ENCODE measurements at places on chromosomes 7 and 10.

DNA sequence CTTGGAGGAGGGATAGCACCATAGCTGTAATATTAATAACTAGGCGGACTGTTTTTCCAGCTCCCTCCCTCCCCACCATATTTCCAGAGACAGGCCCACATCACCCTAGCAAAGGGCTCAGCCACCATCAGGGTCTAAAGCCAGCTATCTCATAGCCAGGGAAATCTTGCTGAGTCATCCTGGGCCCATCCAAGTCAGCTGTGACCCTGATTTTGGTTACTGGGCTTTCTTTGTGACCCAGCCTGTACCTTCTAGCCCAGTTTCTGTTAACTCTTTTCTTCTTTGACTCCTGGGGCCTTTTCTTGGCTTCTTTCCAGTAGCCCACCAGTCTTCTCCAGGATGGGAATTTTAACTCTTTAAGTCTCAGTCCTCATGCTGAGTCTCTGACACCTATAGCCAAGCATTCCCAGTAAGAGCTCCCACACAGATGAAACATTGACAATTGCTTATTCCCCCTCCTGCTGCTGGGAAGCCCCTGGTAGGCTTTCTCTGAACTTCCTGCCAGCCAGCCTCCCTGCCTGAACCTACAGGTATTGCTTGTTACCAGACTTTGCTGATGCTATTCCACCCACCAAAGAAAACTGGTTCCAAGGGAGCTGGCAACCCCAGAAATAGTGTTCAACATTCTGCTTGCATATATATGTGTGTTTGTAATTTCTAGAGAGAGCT lies 34.8 kb upstream of the ADO start:
- no peak for DNase-seq

DNA sequence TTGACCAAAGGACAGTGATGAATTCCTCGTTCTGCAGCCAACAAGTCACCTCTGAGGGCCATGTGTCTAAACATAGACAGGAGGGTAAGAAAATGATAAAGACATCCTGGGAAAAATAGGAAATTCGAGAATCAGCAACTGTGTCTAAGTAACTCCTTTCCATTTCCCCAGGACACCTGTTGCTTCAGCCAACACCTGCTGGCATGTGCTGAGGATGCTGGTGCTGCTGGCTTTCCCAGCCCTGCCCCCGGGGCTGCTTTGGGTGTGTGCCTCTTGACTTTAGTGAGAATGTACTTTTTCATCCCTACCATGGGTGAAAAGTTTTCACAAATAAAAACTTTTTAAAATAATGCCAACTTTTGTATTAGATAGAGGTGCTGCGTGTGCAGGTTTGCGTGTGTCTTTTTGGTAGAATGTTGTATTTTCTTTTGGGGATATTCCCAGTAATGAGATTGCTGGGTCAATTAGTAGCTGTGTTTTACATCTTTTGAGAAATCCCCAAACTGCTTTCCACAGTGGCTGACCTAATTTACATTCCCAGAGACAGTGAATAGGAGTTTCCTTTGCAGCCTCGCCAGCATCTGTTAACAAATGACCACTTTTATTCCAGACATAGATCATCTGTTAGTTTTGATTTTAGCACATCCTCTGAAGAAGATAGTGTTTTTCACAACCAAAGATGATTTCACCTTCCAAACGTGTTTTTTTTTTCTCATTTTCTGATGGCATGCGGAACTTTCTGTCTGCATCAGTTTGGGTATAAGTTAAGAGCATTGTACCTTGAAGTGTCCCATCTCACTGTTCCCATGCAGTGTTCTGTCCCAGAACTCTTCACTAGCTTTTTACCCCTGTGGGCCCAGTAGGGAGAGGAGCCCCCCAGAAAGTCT lies 104.2 kb upstream of the ACBD5 start:
- DNase-seq: no peak

- DNase-seq: no peak
Observed at GRCh38 chr7:55092186-55092974, 73.6 kb downstream of the EGFR start.

DNA sequence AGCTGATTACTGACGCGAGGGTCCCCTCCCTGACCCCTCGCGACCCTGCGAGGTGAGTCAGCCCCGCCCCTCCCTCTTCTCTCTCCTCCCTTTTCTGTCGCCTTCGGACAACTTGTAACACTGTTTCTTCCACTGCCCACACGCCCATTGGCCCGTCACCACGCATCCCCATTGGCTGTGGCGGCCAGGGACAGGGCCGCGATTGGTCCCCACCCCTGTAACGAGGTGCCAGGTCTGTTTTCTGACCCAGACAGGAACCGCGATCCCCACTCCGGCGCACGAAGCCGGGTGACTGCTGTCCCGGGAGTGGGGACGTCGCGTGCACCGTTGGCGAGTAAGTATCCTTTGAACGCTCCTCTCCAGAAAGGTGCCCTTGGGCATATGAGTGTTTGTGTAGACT lies at the start of gene STRA8:
Gene STRA8 (plus strand): TSS at position 269 of the 400 bp plus-strand sequence. CDS start 6,687 bp downstream, outside the sequence.
- no peak for DNase-seq

DNA sequence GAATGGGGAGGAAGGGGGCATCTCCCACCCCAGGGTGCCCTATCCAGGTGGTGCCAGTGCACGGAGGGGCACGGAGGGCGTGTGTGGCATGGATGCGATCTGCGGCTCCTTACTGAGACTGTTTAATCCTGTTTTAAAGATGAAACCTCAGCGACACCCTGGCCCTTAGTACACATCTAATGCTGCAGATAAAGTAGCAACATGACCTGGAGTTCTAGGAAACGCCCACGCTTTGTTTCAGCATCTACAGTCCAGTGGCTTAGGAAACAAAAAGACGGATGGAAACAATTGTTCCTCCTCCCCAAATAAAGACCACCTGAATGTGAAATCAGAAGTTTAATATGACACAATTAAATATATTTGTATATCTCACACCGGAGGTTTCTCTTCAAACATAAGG lies 201.9 kb downstream of the DNAJB6 start:
- no peak for DNase-seq

DNA sequence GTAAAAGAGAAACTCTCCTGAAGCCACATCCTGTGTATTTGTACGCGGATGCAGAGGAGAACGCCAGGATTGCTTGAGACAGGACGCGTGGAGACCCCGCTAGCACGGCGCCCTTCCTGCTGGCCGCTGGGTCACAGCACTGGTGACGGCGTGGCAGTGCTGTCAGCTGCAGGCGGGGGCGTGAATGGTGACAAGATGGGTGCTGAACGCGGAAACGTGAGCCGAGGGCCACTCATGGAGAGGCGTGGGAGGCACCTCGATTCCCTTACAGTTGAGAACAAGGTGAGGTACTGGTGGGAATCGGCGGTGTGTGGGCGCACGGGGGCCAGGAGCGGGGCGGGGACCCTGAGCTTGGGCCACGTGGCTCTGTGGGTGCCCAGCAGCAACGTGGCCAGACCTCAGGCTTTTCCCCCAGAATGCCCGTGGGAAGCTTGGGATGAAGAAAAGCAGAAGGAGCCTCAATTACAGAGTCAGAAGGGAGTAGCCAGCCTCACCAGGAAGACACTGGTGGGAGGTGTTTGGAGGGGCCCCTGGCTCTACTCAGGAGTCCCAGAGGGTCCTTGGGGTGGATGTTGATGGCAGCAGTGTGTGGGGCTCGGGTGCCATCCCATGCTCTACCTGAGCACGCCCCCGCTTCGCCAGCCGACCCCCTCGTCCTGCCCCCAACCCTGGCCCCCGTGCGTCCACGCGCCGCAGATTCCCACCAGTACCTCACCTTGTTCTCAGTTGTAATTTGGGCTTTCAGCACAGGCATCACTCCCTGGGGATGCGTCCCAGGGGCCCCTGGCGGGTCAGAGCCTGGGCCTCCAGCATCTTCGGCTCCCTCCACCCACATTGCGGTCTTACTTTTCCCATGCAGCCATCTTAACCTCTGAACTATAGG lies 208.4 kb upstream of the TCERG1L start:
- no peak for DNase-seq
